ENCODE measurements at places on chromosomes 12 and 14. TPM values are rescaled to one million over a fixed set of nuclear protein-coding genes. Genes with fewer than 3 reads are reported as not detected.

DNA sequence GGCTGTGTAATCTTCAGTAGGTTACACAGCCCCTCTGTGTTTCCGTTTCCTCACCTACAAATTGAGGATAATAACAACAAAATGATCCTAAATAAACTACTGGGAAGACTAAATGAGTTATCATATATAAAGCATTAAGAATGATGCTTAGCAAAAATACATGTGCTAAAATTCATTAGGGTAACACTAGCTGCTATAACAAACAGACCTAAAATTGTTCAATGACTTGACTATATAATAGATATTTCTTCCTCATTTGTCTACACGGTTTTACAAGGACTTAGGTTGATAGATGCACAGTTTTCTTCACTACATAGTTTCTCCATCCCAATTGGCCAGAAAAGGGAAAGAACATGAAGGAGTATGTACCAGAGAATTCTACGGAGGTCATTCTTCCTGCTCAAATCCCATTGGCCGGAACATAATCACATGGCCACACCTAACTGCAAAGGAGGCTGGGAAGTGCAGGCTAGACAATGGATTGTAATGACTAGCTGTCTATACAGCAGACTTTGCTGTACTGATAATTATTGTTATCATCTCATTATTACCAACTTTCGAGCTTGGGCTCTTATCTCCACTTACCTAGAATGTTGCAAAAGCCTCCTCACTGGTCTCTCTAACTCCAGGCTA is 223.5 kb upstream of the NUDT4 start:
- no peak for DNase-seq

Gene VASH1
- total RNA-seq = 2.1 TPM

GRCh38 chr14:95174184-95174792 is 17.0 kb upstream of the DICER1 start:
- no peak for DNase-seq

Gene LYZ
- not detected for total RNA-seq

- peak; percentile 92 for DNase-seq
These were observed at the start of gene AP1G2 for GRCh38 chr14:23567186-23568020. AP1G2 (minus strand) TSS chr14:23567791; CDS start chr14:23567314, 477 bp downstream.

Gene HOTAIR
- not detected for total RNA-seq

DNA sequence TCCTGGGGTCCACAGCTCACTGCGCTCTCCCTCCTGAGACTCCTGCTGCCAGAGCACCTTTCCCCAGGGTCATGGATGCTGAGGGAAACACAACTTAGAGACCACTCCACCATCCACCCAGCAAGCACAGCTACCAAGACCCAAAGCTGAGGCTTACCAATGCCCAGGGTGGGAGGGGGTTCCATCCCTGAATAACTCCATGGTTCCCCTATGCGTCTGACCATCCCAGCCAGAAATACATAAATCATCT is 36.3 kb downstream of the DAD1 start:
- no peak for DNase-seq

Gene ARHGDIB
- total RNA-seq = 1,891 TPM

DNA sequence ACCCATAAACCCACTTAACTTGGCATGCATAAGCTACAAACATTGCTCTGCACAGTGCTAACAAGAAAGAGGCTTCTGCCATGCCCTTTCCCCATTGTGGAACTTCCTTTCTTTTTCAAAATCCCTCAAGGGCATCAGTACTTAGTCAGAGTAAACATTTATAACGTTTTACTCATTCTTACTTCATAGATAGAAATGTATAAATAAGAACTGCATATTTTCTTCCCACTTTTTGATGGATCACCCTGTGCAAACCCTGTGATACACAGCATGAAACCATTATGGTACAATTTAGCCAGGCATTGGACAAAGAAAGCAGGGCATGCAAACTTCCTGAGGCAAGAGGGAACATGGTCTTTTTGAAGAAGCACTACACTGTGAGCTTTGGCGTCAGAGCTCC is 113.8 kb upstream of the FOXG1 start:
- DNase-seq = no peak

Gene CEBPE
- 0.67 TPM for total RNA-seq
